ENCODE measurements at places on chromosomes 7 and 10.
A peak's percentile ranks its signal among the peaks of the same experiment; 100 is the strongest.

GRCh38 chr10:132665946-132666704, 119.8 kb downstream of the NKX6-2 start:
- DNase-seq: no peak

DNA sequence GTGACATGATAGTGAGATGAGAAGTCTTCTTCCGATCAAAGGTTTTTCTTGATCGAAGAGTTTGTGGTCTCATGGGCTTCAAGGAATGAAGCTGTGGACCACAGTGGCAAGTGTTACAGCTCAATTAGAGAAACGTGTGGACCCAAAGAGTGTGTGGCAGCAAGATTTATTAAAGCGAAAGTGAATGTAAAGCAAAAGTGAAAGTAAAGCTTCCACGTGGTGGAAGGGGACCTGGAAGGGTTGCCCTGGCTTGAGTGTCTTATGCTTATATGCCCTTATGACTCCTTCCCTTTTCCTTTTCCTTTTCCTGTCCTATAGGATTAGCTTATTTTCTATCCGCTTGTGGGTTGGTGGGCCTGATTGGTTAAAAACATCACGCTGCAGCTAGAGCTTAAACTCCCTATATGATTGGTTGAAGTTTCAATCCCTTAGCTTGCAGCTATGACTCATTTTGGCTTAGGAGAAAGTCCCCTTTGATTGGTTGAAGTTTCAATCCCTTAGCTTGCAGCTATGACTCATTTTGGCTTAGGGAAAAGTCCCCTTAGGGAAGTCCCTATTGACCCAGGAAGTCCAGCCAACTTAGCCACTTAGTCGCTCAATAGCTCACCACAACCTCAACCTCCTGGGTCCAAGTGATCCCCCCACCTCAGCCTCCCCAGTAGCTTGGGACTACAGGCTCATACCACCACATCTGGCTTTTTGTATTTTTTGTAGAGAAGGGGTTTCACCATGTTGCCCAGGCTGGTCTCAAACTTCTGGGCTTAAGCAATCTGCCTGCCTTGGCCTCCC, 34.7 kb downstream of the MRPS24 start:
- no peak for DNase-seq

GRCh38 chr7:149753375-149754233, 19.8 kb downstream of the ZNF467 start:
- no peak for DNase-seq

DNA sequence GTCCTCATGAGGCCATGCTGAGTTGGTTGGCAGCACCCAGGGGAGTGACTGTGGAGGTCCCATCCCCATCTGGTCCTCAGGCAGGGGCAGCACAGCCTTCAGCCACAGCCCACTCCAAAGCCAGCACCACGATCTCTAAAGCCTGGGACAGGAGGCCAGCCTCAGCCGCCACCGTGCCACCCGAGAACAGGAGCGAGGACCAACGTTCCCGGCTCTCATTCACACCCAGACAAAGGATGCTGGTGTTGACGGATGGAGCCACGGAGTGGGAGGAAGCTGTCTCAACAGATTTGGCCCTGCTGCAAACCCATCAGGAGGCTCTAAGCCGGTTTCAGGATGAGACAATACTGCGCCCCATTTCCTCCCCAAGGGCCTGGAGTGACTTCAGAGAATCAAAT, 42.7 kb upstream of the PPP2R2D start:
- peak; percentile 76 for DNase-seq

DNA sequence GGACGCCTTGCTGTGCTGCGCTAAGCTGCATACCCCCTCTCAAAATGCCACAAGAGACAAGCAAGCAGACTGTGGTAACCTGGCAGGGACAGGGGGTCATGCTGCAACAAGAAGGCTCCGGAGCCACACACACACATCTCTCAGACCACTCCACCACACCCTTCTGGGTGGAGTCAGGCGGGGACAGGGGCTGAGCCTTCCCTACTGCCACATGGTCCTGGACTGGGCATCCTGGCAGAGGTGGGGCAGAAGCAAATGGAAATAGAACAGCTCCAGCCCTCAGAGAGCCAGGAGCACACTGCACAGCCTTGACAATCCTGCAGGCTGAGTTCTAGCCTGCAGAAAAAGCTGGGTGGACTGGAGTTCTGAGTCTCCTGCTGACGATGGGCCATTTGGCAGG, 28.4 kb upstream of the NPFFR1 start:
- peak; percentile 52 for DNase-seq

GRCh38 chr10:30068492-30069223, 9.3 kb upstream of the JCAD start:
- DNase-seq: no peak

GRCh38 chr7:53984776-53985175, 557.4 kb upstream of the VSTM2A start:
- no peak for DNase-seq

GRCh38 chr10:124044143-124044862, 49.1 kb downstream of the CHST15 start:
- no peak for DNase-seq

All from posterior vena cava (tissue), 2 donors.